ENCODE measurements at places on chromosomes 6 and 20.

DNA sequence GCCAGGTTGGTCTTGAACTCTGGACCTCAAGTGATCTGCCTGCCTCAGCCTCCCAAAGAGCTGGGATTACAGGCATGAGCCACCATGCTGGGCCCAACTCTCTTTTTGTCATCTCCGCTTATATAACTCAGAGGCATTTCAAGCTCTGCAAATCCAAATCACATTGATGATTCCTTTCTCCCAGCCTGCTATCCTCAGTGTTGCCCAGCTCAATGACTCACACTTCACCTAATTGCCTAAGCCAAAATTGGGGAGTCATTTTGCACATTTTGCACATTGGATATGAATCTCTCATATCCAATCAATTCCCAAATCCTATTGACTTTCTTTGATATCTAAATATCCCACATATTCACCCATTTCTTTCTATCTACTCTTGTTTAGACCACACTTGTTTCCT, 3.9 kb downstream of the UTRN start:
- DNase-seq: no peak

GRCh38 chr6:142850679-142851423, 94.1 kb downstream of the HIVEP2 start:
- DNase-seq: peak; percentile 31

GRCh38 chr20:36856691-36857635, 19.0 kb upstream of the TLDC2 start:
- no peak for DNase-seq

- no peak for DNase-seq
These were observed 57.2 kb upstream of the HFE start for GRCh38 chr6:26029857-26030653.

- no peak for DNase-seq
These were observed 49.3 kb upstream of the SCAF8 start for GRCh38 chr6:154683756-154684523.

DNA sequence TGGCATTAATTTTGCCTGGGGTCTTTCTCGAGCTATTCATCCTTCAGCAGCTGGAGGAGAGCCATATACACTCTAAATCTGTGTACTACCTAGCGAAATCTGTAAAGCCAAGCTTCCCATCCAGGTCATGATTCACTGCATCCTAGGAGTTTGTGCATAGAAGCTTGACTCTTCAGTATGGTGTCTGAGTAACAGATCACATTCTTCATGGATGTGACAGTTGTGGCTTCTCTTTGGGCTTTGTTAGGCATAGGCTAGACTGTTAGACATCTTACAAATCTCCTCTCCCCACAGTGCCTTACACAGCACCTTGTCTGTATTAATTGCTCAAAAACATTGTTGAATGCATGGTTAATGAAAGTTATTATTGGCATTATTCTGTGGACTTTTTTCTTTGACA, 177.0 kb downstream of the EYA4 start:
- DNase-seq: no peak

- no peak for DNase-seq
These were observed 296.1 kb downstream of the ZFAND3 start for GRCh38 chr6:38115626-38116008.
